ENCODE measurements at places on chromosomes 5 and 9. TPM values are rescaled to one million over a fixed set of nuclear protein-coding genes. Genes with fewer than 3 reads are reported as not detected.

- peaks cover 41% of the 10 kb centered on the region for H3K4me1 ChIP-seq
- H3K27ac ChIP-seq: peak within 1 kb of the TSS; percentile 97
- peak; percentile 95 for DNase-seq
- H3K4me3 ChIP-seq: peak within 1 kb of the TSS; percentile 98
- no peaks in the 10 kb centered on the region for H3K36me3 ChIP-seq
Measured at GRCh38 chr9:137550231-137550621, at the start of gene PNPLA7. Gene PNPLA7 (minus strand): TSS chr9:137550402. CDS start chr9:137550197, 205 bp downstream.

DNA sequence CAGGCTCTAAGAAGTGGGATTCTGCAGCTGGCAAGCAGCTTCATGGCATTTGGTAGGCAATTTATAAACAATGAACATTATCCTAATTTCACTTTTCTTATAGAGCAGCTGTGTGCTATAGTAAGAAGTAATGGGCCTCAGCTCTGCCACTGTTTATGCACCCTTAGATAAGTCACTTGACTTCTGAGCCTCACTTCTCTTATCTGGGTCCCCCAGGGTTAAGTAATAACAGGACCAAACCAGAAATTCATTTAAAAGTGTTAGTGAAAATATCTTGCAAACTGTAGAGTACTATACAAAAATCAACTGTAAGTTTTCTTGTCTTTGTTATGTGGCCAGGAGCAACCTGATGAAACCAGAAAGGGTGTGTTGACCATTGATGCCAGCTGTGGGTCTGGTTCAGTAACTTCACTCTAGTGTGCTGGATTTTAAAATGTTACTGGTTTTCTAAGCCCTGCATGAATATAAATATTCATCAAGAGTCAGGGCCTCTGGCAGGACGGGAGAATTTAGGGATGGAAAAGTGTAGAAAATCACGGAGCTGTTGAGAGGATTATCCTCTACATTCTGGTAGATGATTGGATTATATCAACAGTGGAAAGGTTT is 24.2 kb downstream of the TNFAIP8 start:
- H3K27ac ChIP-seq: peak overlapping the region; percentile 52
- no peak for DNase-seq
- H3K4me1 ChIP-seq: peaks cover 70% of the 10 kb centered on the region
- H3K4me3 ChIP-seq: no peak overlapping the region
- no peaks in the 10 kb centered on the region for H3K27me3 ChIP-seq

The FRRS1L gene
- 2.5 TPM for total RNA-seq

The NME5 gene
- total RNA-seq: 3.0 TPM

Measured in esophagus muscularis mucosa (tissue), 4 donors.